ENCODE measurements at places on chromosomes 7 and 10. TPM values are rescaled to one million over a fixed set of nuclear protein-coding genes. Genes with fewer than 3 reads are reported as not detected.

Gene CHST3
- 5.4 TPM for total RNA-seq

Gene TLL2
- total RNA-seq: under 0.01 TPM

DNA sequence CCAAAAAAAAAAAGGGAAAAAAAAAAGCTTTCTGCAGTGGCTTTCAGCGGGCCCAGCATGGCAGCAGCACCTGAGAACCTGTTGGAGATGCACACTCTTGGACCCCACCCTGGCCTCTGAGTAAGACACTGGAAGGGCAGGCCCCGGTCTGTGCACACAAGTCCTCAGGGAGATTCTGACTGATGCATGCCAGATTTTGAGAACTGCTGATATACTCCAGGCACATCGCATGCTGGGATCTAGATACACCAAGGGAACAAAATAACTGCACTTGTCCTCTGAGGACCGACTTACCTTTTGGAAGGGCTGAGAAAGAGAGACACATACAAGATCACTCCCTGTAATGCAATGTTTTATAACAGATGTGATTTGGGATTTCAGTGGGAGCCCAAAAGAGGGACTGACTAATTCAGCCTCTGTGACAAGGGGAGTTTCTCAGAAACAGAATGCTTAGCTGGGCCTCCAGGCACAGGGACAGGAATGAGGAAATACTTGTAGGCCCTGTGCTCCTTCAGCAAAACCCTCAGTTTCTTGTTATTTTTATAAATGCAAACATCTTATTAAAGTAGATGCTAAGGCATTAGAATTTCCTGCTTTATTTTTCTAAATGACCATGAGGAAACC lies 8.2 kb downstream of the EGFR start:
- no peak for DNase-seq

GRCh38 chr7:93927585-93927984 lies 6.0 kb downstream of the GNG11 start:
- DNase-seq: no peak

GRCh38 chr7:105429746-105430612 lies 41.3 kb upstream of the SRPK2 start:
- DNase-seq: peak; percentile 66

Gene C7orf57
- not detected for total RNA-seq

Gene MKRN1
- total RNA-seq: 39.1 TPM

GRCh38 chr7:43847496-43847895 lies 21.8 kb downstream of the MRPS24 start:
- DNase-seq: peak; percentile 8

- DNase-seq: peak; percentile 44
Observed at GRCh38 chr7:150974468-150975391, 3.4 kb downstream of the KCNH2 start.

- no peak for DNase-seq
Observed at GRCh38 chr10:101892782-101893391, 49.3 kb upstream of the KCNIP2 start.

- no peak for DNase-seq
Observed at GRCh38 chr7:116730097-116731022, 58.4 kb downstream of the MET start.

DNA sequence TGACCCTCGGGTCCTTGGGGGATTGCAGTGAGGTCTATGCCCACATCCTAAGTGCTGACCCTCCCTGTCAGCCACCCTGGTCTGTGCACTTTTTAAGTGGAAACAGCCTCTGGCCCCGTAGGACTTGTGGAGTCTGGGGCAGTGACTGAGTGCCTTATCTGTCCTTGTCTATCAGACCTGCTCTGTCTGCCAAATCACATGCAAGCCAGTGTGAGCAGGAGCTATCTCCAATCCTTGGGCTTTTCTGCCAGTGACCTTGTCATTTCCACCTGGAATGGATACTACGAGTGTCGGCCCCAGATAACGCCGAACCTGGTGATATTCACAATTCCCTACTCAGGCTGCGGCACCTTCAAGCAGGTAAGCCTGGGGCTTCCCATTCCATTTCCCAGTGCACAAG lies 62.7 kb downstream of the C10orf120 start:
- DNase-seq: no peak

- DNase-seq: no peak
Observed at GRCh38 chr7:83786858-83787257, 137.9 kb upstream of the SEMA3E start.

GRCh38 chr7:42750172-42750571 lies 161.7 kb downstream of the C7orf25 start:
- DNase-seq: no peak

- DNase-seq: no peak
Observed at GRCh38 chr10:99369551-99369950, 40.4 kb downstream of the CNNM1 start.

GRCh38 chr7:95327356-95327755 lies 3.0 kb upstream of the PON1 start:
- no peak for DNase-seq

Gene LIPN
- total RNA-seq: not detected

Gene C10orf67
- total RNA-seq: not detected

DNA sequence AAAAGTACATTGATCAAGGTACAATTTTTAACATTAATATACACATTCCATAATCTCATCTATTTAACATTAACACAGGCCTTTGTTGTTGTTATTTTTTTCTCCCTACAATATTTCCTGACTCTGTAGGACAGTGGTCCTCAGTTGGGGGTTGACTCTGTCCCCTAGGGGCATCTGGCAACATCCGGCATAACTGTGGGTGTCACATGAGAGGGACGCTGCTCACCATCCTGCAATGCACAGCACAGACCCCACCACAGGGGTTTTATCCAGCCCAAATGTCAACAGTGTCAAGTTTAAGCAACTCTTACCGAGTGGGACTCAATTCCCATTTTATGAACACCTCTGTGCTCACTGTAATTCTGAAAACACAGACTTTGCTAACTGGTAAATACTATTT lies 8.8 kb downstream of the IDI1 start:
- no peak for DNase-seq

DNA sequence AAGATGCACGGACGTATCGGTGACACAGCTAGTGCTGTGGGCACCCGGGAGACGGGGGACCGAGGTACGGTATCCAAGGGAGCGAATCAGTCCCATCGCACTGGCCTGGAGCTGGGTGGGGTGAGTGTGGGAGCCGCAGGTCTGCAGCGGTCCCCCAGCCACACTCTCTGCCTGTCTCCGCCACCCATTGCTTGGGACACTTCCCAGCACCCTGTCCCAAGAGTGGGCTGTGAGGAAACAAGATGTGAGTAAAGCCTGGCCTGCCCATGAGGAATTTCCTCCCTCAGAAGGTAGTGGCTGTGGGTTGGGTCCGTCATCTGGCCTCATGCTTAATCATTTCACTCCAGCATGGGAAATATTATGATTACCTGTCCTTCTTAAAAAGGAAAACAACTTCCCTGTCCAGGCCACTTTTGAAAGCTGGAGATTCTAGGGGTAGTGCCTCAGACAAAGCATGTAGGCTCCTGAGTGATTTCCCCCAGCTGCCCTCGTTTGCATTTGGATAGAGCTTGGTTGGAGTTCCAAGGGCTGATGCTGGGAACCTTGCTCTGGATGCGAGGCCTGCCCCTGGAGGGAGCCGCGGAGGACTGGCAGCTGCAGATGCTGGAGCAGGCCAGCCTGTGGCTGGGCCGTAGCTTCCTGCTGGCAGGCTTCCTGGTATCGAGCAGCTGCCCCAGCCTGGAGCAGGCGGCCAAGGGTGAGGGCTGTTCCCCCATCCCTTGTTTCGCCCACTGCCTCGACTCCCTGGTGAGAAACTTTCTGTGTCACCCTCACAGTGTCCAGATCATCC lies 6.2 kb upstream of the ACTR3C start:
- no peak for DNase-seq

- peak; percentile 77 for DNase-seq
Observed at GRCh38 chr7:112481833-112482670, 1.3 kb downstream of the LSMEM1 start.

- no peak for DNase-seq
Observed at GRCh38 chr7:155842496-155843265, 30.4 kb upstream of the SHH start.

GRCh38 chr7:108589199-108589598 lies 19.5 kb downstream of the DNAJB9 start:
- DNase-seq: no peak
